ENCODE measurements at places on chromosomes 4 and X.

- H3K36me3 ChIP-seq = no peaks in the 10 kb centered on the region
- DNase-seq = peak; percentile 69
- H3K4me3 ChIP-seq = peak within 1 kb of the TSS; percentile 46
- H3K4me1 ChIP-seq = peaks cover 15% of the 10 kb centered on the region
- no peaks in the 10 kb centered on the region for H3K27me3 ChIP-seq
These were observed at the start of gene SOWAHD for GRCh38 chrX:119757979-119758730. Gene SOWAHD (plus strand): TSS chrX:119758588. CDS start chrX:119758668, 80 bp downstream.

DNA sequence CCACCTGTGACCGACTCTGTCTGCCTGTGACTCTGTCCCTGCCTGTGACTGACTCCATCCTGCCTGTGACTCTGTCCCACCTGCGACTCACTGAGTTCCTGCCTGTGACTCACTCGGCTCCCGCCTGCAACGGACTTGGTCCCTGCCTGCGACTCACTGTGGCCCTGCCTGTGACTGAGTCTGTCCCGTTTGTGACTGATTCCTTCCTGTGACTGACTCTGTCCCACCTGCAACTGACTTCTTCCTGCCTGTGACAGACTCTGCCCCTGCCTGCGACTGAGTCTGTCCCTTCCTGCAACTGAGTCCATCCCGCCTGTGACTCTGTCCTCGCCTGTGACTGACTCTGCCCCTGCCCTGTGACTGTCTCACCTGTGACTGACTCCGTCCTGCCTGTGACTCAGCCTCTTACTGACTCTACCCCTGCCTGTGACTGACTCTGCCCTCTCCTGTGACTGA lies 9.6 kb upstream of the UVSSA start:
- H3K27me3 ChIP-seq = no peaks in the 10 kb centered on the region
- H3K4me1 ChIP-seq = no peaks in the 10 kb centered on the region
- H3K27ac ChIP-seq = no peak overlapping the region
- H3K36me3 ChIP-seq = peaks cover 85% of the 10 kb centered on the region

GRCh38 chrX:135528254-135528653 lies 7.8 kb downstream of the INTS6L start:
- DNase-seq = no peak
- H3K4me3 ChIP-seq = no peak overlapping the region
- no peaks in the 10 kb centered on the region for H3K4me1 ChIP-seq
- no peak overlapping the region for H3K27ac ChIP-seq
- no peaks in the 10 kb centered on the region for H3K36me3 ChIP-seq

- peaks cover 5% of the 10 kb centered on the region for H3K4me1 ChIP-seq
- no peak overlapping the region for H3K4me3 ChIP-seq
- H3K36me3 ChIP-seq = no peaks in the 10 kb centered on the region
- no peak for DNase-seq
- no peaks in the 10 kb centered on the region for H3K27me3 ChIP-seq
These were observed 341 bp upstream of the SLC2A9 start for GRCh38 chr4:10021653-10022023.

DNA sequence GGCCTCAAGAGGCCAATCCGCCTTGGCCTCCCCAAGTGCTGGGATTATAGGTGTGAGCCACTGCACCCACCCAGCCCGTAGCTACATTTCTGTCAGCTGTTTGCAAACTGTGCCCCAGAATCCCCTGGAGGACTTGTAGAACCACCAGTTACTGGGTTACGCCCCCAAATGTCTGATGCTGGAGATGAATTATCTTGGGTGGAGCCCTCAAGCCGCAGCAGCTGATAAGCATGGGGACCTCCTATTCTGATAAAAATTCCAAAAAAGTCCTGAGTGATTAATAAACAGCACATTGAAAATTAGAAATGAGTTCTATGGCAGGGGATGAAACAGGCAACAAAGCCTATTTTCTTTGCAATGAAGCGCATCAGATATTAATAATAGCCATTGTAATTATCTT lies 105.0 kb downstream of the PTTG2 start:
- H3K4me3 ChIP-seq = no peak overlapping the region
- peaks cover 4% of the 10 kb centered on the region for H3K4me1 ChIP-seq
- no peaks in the 10 kb centered on the region for H3K27me3 ChIP-seq
- no peaks in the 10 kb centered on the region for H3K36me3 ChIP-seq

GRCh38 chr4:70833675-70834074 lies 6.0 kb downstream of the GRSF1 start:
- peaks cover 56% of the 10 kb centered on the region for H3K36me3 ChIP-seq
- no peak overlapping the region for H3K4me3 ChIP-seq
- DNase-seq = no peak
- peaks cover 9% of the 10 kb centered on the region for H3K4me1 ChIP-seq
- H3K27ac ChIP-seq = no peak overlapping the region

- H3K27me3 ChIP-seq = no peaks in the 10 kb centered on the region
- no peaks in the 10 kb centered on the region for H3K4me1 ChIP-seq
- H3K36me3 ChIP-seq = no peaks in the 10 kb centered on the region
- H3K4me3 ChIP-seq = no peak overlapping the region
- H3K27ac ChIP-seq = no peak overlapping the region
- DNase-seq = no peak
These were observed 272.2 kb upstream of the NRK start for GRCh38 chrX:105550043-105550663.

DNA sequence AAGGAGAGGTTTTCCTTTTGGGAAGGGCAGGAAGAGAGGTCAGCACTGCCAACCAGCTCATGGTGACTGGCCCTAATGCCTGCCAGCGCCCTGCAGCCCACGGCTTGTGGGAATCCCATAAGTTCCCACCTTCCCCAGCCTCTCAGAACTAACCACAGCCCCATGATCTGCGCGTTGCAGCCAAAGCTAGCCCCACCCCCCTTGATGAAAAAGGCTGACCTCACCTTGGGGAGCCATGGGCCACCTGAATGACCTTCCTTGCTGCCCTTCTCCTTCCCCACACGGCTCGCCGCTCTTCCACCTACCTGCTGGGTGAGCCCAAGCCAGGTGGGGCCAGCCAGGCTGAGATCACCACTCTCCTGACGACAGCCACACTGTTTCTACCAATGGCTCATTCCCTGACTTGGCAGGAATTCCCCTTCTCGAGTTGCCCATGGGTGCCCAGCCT lies 3.9 kb upstream of the ELF4 start:
- no peaks in the 10 kb centered on the region for H3K4me1 ChIP-seq
- no peak for DNase-seq
- H3K27me3 ChIP-seq = no peaks in the 10 kb centered on the region
- H3K36me3 ChIP-seq = no peaks in the 10 kb centered on the region
- no peak overlapping the region for H3K4me3 ChIP-seq
- H3K27ac ChIP-seq = no peak overlapping the region

DNA sequence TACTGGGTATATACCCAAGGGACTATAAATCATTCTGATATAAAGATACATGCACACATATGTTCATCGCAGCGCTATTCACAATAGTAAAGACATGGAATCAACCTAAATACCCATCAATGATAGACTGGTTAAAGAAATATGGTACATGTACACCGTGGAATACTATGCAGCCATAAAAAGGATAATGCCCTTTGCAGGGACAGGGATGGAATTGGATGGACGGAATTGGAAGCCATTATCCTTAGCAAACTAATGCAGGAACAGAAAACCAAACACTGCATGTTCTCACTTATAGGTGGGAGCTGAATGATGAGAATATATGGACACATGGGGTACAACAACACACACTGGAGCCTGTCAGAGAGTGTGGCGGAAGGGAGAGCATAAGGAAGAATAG lies 55.9 kb downstream of the DCK start:
- H3K36me3 ChIP-seq = no peaks in the 10 kb centered on the region
- no peaks in the 10 kb centered on the region for H3K4me1 ChIP-seq
- no peak overlapping the region for H3K27ac ChIP-seq
- DNase-seq = no peak
- no peak overlapping the region for H3K4me3 ChIP-seq
- H3K27me3 ChIP-seq = no peaks in the 10 kb centered on the region

DNA sequence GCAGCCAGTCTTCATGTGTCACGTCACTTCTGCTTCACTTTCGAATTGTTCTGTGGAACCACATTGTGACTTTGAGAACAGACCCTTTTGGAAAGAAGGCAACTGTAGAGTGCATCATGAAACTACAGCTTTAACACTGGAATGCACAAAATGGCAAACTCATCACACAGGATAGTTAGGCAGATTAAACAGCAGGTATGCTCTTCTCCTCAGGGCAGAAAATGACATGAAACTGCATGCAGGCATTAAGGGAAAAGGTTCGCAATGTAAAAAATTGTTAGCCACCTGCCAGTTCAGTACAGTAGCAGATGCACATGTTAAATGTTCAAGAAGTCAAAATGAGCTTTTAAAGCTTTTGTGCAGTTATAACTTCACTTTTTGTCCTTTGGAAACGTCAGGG lies 864.6 kb upstream of the IGFBP7 start:
- no peaks in the 10 kb centered on the region for H3K27me3 ChIP-seq
- no peak for DNase-seq
- no peaks in the 10 kb centered on the region for H3K4me1 ChIP-seq
- H3K4me3 ChIP-seq = no peak overlapping the region

- H3K27me3 ChIP-seq = no peaks in the 10 kb centered on the region
- no peak overlapping the region for H3K4me3 ChIP-seq
- peaks cover 8% of the 10 kb centered on the region for H3K36me3 ChIP-seq
These were observed 38.9 kb downstream of the SH3BGRL start for GRCh38 chrX:81240701-81241331.

DNA sequence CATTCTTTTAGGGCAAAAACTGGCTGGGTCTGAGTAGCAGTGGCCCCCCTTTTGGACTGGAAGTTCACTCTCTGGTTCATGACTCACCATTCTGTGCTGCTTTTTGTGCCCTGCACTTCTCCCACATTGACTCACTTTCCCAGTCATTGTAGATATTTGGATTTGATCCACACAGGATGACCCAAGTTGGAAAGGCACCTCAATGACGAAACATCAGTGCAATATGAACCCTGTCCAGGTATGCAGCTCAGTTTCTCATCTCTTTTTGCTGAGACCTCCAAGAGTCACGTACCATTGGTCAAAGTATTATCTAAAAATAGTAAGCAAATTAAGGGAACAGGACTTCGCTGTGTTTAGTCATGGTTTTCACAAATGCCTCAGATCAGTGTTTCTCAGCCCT lies 92.7 kb downstream of the CBLL2 start:
- no peaks in the 10 kb centered on the region for H3K27me3 ChIP-seq
- no peaks in the 10 kb centered on the region for H3K4me1 ChIP-seq
- no peak overlapping the region for H3K4me3 ChIP-seq
- no peaks in the 10 kb centered on the region for H3K36me3 ChIP-seq

DNA sequence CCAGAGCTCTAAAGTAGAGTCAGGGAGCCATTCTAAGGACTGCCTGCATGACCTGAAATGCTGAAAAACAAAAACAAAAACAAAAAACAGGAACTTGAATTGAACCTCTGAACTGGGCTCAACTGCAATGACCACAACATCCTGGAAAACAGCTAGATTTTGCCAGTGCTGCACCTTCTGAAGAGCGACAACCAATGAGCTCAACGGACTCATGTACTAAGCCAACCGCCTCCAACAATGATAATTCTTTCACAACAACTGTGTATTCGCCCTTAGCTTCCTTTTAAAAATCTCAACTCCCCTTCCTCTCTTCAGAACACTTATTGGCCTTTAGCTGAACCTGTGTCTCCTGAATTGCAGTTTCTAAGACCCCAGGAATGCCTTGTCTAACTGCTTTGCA lies 69.8 kb downstream of the HAUS3 start:
- H3K4me1 ChIP-seq = no peaks in the 10 kb centered on the region
- no peak overlapping the region for H3K4me3 ChIP-seq
- H3K36me3 ChIP-seq = no peaks in the 10 kb centered on the region
- no peak for DNase-seq
- no peak overlapping the region for H3K27ac ChIP-seq

DNA sequence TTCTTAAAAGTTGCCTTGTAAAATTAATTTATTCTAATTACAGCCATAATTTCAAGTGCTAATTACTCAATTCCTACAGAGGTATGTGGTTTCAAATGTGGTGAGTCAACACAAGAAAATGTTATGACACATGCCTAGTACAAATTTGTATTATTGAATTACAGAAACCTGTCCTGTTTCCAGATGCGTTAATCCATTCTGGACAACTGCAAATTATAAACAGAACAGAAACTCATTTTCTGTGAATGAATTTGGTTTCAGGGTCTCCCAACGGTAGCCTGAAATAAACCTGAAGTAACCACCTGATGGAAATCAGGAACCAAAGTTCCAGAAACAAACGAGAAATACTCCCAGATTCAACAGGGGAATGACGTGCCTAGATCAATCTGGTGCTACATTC lies 328.6 kb upstream of the F9 start:
- no peaks in the 10 kb centered on the region for H3K27me3 ChIP-seq
- no peaks in the 10 kb centered on the region for H3K36me3 ChIP-seq
- H3K4me1 ChIP-seq = peaks cover 4% of the 10 kb centered on the region
- no peak overlapping the region for H3K4me3 ChIP-seq
- no peak overlapping the region for H3K27ac ChIP-seq

GRCh38 chr4:3369781-3370674 lies 71.7 kb upstream of the HGFAC start:
- H3K27me3 ChIP-seq = no peaks in the 10 kb centered on the region
- H3K27ac ChIP-seq = peak overlapping the region; percentile 45
- H3K36me3 ChIP-seq = no peaks in the 10 kb centered on the region
- H3K4me1 ChIP-seq = peaks cover 12% of the 10 kb centered on the region

DNA sequence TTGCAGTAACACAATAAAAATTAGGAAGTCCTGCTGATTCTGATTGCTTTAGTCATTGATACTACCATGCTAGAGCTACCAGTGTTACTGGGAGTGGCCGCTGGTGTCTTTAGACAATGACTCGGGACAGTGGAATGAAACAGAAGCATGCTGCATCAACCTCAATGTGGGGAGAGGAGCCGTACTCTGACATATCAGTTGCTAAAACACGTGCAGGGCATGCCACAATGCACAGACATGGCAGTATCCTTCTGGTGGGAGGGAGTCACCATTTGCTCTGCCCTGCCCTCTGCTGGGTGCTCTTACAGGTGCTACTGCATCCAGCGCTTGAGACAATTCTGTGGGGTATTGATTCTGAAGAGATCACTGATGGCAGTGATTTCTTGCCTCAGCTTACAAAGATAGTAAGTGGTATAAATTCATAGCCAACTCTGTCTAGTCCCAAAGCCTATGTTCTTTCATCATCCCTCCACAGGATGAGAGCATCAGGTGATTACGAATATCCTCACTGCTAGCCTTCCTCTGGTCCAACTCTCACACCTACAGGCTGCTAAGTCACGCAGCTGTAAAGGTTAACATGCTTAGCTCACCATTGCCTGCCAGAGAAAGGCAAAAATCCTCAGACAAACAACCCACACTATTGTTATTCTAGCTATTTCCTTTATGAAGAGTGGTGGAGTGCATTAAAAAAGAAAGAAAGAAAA lies 43.7 kb downstream of the NSG1 start:
- no peaks in the 10 kb centered on the region for H3K27me3 ChIP-seq
- no peak for DNase-seq
- H3K4me3 ChIP-seq = no peak overlapping the region

- H3K4me1 ChIP-seq = no peaks in the 10 kb centered on the region
- DNase-seq = no peak
- H3K36me3 ChIP-seq = no peaks in the 10 kb centered on the region
- no peaks in the 10 kb centered on the region for H3K27me3 ChIP-seq
- no peak overlapping the region for H3K4me3 ChIP-seq
- H3K27ac ChIP-seq = no peak overlapping the region
These were observed 166.0 kb upstream of the HAND2 start for GRCh38 chr4:173696011-173696410.

DNA sequence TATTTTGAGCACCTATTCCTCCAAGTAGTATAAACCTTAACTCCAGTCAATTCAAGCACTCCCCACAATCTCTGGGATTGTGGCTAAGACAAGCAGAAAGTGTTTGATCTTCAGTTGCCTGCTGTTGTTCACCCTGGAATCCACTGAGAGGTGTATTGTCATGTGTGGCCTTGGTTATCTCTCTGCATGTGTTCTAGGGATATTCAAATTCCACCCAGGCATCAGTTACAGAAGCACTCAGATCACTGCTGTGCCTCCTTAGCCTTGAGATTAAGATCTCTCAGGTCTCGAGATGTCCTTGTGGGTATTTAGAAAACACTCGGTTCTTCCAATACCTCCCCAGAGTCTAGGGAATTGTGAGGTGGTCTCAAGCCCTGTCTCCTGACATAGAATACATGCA lies 213.3 kb downstream of the SMARCA1 start:
- no peaks in the 10 kb centered on the region for H3K36me3 ChIP-seq
- no peaks in the 10 kb centered on the region for H3K4me1 ChIP-seq
- H3K27ac ChIP-seq = no peak overlapping the region
- H3K4me3 ChIP-seq = no peak overlapping the region

Data from tibial artery (tissue), 4 donors.